ENCODE measurements at places on chromosomes 1 and 21.

DNA sequence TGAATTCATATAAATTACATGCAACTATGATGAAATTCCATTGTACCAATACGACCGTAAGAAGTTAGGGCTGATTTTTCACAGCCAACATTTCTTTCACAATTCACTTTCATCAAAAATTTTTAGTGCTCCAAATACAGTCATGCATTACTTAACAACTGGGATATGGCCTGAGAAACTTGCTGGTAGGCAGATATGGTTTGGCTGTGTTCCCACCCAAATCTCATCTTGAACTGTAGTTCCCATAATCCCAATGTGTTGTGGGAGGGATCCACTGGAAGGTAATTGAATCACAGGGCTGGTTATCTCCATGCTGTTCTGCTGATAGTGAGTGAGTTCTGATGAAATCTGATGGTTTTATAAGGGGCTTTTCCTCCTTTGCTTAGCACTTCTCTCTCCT lies 244.4 kb downstream of the AKT3 start:
- DNase-seq: no peak

DNA sequence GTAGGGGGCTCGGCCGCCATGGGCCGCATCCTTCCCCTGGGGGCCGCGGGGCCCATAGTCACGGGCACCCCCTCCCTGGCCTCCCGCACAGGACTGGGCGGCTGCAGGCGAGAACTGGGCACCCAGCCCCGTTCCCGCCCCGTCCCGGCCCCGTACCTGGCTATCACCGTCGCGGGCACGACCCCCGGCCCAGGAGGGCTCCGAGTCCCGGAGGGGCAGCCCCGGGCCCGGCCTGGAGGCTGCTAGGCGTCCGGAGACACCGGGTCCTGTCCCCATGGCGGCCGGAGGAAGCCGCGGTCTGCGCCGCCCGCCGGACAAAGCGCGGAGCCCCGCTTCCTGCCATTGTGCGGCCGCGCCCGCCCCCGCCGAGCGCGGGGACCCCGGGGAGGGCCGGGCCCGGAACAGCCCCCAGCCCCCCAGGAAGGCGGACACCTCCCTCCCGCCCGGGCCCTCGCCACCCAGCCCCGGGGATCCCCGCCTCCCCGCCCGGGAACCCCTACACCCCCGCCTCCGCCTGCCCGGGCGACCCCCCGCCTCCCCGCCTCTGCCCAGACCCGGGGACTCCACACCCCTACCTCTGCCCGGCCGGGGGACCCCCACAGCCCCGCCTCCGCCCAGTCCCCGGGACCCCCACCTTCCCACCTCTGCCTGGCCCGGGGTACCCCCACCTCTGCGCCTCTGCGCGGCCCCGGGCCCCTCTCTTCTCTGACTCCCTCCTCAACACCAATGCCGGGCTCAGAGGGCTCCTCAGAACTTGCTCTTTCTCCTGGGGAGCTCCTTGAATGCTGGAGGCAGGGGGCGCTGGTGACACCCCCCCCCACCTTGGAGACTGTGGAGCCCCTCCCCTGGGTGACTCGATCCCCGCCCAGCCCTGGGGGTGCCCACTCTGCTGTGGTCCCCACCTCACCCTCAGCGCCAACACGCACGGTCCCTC lies 6.0 kb downstream of the PLEKHG5 start:
- DNase-seq: no peak

DNA sequence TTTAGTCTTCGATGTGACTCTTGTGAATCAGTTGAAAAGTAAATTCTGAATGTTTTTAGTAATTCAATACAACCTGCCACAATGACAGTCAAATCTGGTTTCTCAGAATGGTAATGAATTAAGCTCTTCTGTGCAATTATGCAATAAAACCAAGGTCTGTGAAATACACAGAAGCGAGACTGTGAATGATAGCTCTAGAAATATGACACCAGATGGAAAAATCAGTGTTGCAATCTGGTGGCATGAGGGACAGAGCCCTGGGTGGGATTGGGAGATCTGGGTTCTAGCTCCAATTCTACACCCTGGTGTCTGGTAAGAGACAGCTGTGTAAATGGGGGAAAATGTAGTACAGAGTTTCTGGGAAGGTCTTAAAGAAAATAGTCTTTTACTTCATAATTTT lies 586.4 kb upstream of the ZRANB2 start:
- no peak for DNase-seq

- no peak for DNase-seq
Observed at GRCh38 chr1:58156124-58156468, 390.4 kb downstream of the OMA1 start.

GRCh38 chr1:28507646-28508434 lies 2.0 kb downstream of the RCC1 start:
- peak; percentile 24 for DNase-seq
